ENCODE measurements at places on chromosomes 4 and X.

- DNase-seq = no peak
These were observed 574 bp upstream of the MOB1B start for GRCh38 chr4:70901607-70901983.

DNA sequence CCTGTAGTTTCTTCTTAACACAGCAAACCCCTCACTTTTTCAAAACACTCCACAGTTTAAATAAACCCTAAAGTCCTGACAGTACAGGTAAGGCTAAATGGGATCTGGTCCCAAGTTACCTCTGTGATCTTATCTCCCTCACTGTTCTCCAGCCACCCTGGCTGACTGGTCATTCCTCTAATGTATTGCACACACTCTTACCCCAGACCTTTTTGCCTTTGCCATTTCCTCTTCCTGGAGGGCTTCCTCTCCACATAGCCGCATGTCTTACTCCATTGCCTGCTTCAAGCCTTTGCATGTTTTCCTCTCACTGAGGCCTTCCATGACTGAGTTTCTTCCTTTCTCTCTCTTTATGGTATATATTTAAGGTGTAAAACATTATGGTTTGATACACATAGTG, 19.5 kb upstream of the ANXA3 start:
- no peak for DNase-seq

DNA sequence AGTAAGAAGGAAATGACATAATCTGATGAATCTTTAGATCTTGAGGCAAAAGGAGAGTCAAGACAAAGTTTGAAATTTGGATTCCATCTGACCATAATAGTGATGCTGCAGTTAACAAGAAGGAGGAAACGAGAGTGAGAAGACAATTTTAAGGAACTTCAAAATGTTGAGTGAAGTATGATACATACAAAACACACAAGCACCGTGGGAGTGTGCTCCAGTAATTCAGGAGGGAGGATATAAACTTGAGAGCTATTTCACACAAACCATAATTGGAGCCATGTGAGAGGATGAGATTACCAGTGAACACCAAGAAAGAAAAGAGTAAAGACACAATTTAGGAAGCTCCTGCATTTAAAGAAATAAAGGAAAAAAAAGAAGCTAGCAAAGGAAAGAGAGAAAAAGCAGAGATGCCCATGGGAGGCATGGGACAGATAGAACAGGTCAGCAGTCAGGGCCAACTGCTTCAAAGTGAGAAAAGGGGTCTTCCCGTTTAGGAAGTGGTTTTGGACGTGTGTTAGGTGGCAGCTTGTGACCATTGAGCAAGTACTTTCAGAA, 150.7 kb upstream of the SLC7A11 start:
- no peak for DNase-seq

- no peak for DNase-seq
These were observed 33.9 kb downstream of the BCLAF3 start for GRCh38 chrX:19956923-19957322.

DNA sequence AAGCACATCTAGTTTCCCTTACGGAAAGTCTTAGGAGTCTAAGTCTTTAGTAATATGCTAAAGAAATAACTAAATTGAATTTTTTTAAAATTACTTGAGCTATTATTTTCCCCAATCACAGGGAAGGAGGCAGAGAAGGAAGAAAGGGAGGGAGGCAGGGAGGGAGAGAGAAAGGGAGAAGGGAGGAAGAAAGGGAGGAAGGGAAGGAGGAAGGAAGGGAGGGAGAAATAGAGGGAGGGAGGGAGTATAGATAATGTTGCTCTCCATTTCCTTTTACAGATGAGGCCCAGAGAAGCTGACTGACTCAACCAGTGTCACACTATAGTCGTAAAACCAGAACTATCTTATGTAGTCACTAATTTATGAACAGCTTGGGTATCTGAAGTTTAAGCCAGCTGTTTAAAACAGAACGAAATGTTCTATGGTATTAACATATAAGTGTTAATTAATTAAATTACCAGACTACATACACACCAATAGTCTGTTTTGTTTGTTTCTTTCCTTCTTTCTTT, 14.6 kb downstream of the SH3RF1 start:
- no peak for DNase-seq

GRCh38 chrX:19040373-19040772, 56.5 kb upstream of the PHKA2 start:
- no peak for DNase-seq

DNA sequence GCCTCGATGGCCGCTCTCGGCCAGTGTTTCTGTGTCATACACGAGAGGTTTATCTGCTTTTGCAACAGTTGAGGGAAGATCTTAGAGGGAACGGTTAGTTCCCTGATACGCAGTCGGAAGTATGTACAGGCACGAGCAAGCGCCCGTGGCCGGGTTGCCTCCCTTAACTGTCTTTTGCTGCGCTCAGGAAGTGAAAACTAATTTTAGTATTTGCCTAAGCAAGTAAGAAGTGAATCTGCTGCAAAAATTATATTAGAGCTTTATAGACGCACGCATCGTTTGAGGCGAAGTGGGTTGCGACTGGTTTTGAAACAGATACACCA, 695 bp downstream of the MTM1 start:
- DNase-seq = no peak

GRCh38 chr4:169063441-169063840, 53.4 kb upstream of the CBR4 start:
- no peak for DNase-seq

DNA sequence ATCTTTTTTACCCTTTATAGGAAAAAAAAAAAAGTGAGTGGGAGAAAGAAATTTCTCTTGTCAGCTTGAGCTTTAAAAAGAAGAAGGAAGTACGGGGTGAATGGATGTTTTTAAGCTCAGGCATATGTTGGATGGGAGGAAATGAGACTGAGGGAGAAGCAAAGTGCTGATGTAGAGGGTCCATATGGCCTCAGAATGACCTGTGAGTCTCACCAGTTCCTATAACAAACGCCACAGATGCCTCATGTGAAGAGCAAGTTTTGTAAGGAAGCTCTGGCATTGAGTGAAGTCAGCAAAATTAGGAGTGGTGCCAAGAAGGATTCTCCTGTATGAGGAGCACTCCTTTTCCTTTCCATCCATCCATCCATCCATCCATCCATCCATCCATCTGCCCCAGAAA, 214.6 kb downstream of the PTTG2 start:
- no peak for DNase-seq

DNA sequence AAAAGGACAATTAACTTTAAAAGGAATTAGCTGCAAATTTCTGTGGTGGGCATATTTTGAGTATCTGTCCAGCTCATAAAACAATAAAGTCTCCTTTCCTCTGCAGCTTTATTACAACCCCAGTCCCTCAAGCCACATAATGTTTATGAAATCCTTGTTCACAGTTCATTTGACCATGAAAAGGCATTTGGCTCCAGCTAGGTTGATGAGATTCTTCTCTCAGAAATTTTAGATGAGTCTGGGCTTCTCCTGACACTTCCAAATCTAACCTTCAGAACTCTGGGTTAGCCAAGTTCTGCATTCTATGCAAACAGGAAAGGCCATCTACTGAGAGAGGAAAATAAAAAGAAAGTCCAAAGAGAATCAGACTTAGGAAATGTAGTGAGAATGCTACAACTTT, 156.8 kb downstream of the GRXCR1 start:
- no peak for DNase-seq

- no peak for DNase-seq
These were observed 79.1 kb downstream of the NYX start for GRCh38 chrX:41526271-41526670.

DNA sequence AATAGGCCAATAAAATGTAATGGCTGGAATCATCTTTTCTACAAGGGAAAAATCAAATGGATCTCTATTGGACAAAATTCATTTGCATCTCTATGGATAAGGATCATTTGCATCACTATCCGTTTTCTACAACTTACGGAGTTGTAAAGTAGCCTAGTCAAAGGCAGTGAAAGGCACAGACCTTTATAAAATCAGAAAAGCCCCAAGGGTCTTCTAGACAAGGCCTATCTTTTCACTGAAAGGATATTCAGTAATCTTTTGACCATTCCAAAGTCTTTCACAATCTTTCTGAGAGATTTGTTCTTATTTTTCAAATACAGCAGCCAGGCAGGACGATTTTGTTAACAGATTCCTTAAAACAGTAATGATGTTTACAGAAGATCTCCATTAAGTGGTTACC, 119.5 kb upstream of the JADE1 start:
- no peak for DNase-seq

- DNase-seq = no peak
These were observed 950.1 kb downstream of the FAT4 start for GRCh38 chr4:126264839-126265238.

DNA sequence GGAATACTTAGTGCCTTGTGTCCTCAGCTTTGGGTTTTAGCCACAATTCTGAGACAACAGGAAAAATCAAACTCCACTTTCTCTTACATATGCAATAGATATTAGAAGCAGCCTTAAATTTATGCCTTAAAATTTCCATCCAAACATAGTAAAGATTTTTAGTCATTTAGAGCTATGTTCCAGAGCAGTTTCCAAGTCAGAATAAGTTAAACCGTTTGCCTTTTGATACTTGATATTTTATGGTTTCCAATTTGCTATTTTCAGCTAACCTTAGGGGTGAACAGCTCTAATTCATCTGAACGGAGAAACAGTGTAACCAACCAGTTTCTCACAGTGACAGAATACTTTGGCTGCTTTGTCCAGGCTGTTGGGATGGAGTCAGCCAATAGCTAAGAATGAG, 125.8 kb upstream of the RXFP1 start:
- DNase-seq = no peak

GRCh38 chr4:137131201-137131600, 401.1 kb downstream of the PCDH18 start:
- no peak for DNase-seq

DNA sequence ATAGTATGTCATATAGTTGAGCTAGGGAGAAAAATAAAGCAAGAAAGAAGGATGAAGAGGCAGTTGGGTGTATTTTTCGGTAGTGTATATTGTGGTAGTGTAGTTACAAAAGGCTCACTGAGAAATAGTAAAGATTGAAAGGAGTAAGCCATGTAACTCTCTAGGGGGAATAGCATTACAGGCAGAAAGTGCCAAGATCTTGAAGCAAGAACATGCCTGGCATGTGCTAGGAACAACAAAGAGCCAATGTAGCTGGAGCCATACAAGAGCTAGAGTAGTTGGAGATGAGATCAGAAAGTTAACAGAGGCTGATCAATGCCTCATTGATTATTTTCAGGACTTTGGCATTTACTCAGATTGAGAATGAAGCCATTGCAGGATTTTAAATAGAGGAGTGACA, 3.0 kb downstream of the ABCE1 start:
- DNase-seq = no peak

- no peak for DNase-seq
These were observed 165.3 kb downstream of the PJA1 start for GRCh38 chrX:68999931-69000330.

DNA sequence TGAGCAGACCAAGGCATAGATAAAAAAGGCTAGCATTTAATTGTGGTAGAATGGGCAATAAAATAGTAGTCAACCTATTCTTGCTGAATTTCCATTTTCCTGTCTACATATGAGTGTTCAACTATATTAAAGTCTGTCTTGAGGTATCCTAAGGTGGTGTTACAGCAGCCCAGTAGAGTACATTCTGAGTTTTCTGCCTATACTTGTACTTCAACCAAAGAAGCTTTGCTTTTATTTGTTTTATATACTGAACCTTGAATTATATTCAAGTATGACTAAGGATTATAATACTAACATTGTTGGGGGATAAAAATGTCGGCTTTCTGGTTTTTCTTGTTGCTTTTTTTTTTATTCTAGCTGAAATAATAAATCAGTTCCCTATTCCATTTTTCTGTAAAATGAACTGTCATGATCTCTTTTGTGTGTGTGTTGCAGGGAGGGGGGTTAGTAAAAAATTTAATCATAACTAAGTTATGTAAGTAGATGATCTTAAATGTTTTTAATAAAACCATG, 106.7 kb downstream of the PDLIM5 start:
- DNase-seq = no peak

GRCh38 chr4:93897559-93897958, 69.0 kb downstream of the ATOH1 start:
- DNase-seq = no peak

- DNase-seq = no peak
These were observed 222.6 kb downstream of the SPIN4 start for GRCh38 chrX:63128509-63128908.

- DNase-seq = no peak
These were observed 29.8 kb downstream of the MSN start for GRCh38 chrX:65697211-65697641.

GRCh38 chrX:77493677-77494553, 46.7 kb downstream of the FGF16 start:
- DNase-seq = peak; percentile 67

DNA sequence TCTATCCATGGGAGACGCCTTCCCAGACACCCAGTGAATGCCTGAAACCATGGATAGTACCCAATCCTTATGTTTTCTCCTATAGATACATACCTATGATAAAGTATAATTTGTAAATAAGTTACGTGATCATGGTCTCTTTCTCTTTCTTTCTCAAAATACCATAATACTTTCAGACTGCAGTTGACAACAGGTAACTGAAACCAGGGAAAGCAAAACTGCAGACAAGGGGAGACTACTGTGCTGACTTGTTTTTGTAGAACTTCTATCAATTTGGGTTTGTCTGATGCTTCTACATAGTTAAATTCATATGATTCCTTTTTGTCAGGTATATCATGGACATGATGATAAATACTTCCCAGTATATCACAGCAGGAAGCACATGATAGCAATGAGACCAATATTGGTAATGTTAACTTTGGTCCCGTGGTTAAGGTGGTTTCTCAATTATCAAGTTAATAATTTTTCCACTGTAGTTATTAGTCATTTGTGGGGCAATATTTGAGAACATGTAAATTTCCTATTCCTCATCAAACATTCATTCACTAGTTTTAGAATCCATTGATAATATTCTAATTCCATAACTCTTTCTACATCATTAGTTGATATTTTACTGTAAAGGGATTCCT, 298.0 kb upstream of the TET2 start:
- DNase-seq = no peak

DNA sequence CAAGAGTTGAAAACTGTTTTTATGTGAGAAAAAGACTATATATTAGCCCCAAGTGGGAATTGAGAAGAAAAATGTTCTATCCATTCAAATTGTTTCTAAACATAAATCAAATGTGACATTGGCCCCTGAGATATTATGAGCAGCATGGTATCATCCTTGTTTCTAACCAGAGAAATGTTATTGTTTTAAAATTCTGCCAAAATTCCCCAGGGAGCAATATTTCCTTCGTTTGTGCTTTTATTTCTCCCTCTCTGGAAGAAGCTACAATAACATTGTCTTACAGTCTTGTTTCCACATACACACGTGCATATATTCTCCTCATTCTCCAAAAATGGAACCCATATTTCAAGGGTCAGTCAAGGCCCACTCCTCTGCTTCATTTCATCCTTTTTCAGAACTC, 46.7 kb downstream of the MAGEB17 start:
- no peak for DNase-seq

DNA sequence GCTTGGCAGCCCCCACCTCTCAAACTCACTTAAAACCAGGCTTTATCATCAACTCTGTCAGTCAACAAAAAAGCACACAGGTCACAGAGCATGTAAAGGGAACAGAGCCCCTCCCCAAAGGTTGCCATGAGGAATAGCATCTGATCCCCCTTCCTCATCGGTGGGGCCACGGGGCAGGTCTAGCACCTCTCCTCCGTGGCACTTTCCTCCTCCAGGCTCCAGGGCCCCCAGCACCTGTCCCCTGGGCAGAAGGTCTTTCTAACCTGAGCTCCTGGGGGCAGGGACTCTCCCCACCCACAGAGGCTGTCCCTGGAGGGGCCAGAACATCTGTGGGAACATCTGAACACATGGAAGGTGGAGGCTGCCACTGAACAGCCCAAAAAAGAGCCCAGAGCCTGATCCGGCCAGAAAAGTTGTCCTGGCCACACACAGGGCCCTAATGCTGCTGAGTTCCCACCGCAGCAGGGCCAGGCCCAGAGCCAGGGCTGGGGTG, 65.7 kb downstream of the ZFYVE28 start:
- no peak for DNase-seq
